ENCODE measurements at places on chromosomes 6 and 20. TPM values are rescaled to one million over a fixed set of nuclear protein-coding genes. Genes with fewer than 3 reads are reported as not detected.

GRCh38 chr20:58667975-58668374 is 16.9 kb downstream of the STX16 start:
- DNase-seq: no peak

Gene MPC1
- 77.9 TPM for polyA plus RNA-seq

Gene ADGRF5
- 25.5 TPM for polyA plus RNA-seq

DNA sequence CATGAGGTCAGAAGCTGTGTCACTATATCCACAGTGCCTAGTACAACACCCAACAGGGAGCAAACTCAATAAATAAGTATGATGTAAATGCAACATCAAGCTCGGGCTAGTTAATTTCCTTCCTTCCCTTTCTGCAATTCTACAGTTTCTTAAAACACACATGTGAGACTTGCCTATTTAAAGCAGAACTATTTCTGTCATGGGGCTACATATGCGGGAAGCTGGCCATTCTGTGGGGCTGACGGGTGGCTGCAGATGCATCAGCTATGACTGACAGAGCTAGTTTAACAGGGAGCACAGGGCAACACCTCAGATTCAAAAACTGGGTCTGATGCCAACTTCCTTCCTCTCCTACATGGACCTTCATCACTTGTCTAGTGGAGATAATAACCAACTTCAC is 118.1 kb upstream of the ENPP5 start:
- no peak for DNase-seq

DNA sequence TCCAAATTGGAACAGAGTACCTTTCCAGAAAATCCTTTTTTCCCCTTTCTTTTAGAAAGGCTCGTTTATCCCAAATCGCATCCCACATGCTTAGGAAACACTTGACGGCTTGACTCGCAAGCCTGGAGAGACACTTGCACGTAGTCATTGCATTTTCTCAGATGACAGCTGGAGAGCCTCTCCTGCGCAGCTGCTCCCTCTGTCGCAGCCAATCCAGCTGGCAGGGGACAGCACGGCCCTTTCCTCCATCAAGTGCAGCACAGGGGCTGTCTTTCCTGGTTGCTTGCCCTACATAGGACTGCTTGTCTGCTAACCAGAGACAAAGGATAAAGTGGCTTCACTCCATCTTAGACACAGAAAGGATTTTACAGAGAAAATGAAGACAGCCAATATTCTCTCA is 77.6 kb upstream of the RGS17 start:
- no peak for DNase-seq

Gene TGM2
- 31.8 TPM for polyA plus RNA-seq

DNA sequence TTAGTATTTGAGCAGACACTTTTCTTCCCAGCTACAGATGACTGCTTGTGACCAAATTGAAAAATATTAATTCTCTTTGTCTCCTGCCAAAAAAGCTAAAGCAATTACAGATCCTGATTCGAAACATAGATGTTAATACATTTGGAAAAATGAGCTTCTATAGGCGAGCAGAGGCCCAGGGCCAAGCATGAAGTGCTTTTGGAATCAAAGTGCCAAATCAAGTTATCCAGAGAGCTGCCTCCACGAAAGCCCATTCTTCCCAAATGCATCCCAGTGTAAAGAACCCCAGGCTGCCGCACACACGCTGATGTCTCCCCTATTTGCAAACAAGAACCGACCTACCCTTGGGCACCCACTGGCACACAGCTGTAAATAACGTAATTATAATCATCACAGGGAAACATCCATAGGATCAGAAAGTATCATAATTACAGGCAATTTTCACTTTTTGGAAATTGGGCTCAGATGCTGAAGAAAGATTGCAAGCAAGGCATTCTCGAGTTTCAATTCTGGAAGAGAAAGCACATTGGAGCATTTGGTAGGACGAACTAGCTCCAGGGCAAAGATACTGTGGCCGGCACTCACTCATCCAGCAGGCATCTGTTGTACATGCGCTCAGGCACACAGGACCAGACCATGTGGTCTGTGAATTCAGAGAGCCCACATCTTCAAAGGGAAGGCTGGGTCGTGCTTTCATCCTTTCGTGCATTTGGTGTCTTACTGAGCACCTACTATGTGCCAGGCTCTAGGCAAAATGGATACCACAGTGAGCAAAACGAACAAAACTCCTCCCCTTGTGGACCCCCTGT is 45.9 kb downstream of the BMP7 start:
- no peak for DNase-seq

DNA sequence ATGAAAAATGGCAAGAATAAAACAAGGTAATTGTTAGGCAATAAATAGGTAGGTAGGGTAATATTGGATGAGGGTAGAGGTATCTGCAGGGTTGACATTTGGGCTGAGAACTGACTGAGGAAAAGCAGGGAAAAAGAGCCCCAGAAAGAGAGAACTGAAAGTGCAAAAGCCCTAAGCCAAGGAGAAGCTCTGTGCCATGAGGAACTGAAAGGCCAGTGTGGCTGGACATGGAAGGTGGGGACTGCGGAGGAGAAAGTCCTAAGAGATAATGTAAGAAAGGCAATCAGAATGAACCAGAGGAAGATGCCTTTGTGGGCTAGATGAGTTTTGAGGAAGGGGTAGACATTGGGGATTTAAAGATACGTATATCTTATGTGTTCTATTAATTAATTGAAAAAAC is 9.9 kb upstream of the HIVEP2 start:
- no peak for DNase-seq

Gene RSPO3
- 26.7 TPM for polyA plus RNA-seq

DNA sequence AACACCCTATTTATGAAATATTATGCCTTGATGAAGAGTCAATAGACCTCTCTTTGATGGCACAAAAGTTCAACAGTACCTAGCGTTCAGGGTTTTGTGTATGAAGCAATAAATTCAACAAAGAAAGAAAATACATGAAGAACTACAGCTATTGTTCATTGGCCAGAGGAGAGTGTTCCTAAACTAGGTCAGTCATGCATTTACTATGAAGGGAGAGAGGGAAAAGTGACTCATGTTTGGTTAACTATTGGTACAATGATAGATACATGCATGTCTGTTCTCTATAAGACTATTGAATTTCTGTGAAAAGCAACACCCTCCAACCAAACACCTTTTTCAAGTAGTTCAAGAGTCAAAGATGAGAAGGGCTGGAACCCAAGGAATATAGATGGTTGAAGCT is 50.7 kb downstream of the CLIC5 start:
- DNase-seq: no peak

Gene SPTLC3
- polyA plus RNA-seq: 28.6 TPM

DNA sequence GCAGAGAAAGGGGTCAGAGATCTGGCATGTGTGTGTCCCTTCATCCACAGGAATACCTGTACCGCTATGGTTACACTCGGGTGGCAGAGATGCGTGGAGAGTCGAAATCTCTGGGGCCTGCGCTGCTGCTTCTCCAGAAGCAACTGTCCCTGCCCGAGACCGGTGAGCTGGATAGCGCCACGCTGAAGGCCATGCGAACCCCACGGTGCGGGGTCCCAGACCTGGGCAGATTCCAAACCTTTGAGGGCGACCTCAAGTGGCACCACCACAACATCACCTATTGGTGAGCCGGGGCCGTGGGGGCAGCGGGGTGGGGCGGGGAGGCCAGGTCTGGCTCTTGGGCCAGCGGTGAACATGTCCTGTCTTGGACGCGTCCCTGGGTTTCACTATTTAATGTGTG is 1.1 kb downstream of the MMP9 start:
- DNase-seq: no peak

Gene TSPO2
- polyA plus RNA-seq: 0.76 TPM

DNA sequence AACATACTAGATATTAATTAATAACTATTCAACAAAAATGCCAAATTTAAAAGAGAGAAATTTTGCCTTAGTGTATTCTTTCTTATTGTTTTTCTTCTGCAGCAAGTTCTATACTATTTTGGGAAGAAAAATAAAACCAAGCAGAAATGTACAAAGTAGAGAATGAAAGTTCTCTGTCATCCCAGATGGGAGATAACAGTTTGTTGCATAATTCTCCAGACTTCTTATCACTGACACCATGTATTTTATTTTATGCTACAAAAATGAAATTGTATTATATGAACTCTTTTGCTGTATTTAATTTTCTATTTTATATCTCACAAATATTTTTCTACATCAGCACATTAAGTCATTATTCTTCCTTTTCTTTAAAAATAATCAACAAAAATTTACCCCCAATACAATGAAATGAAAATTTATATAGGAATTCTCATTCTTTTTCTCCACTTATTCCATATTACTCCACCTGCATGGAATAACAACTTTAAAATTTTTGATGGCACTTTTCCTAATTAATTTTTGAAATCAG is 18.2 kb downstream of the TMEM244 start:
- DNase-seq: no peak

All from left kidney (tissue), 8 donors.